Iris pigment epithelial cell (primary cell): ENCODE measurements at places on chromosomes 6 and 20.

DNA sequence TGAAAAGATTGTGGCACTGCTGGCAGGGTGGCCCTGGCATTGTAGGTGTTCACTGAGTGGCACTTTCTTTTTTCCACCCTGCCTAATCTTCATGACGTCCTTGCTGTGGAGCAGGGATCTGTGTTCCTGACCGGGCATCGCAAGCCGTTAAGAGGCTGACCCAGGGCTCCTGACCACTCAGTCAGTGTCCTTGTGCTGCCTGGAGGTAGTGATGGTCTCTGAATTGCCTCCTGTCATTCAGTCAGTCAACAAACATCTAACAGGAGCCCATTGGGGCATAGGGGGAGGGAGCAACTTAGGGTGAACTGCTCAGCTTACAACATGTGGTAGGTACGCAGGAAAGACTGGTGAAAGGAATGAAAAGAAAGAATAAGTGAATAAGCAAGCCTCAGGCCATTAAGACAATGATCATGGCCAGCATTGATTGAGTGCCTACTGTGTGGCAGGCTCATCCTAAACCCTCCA lies 152.0 kb downstream of the CEBPB start:
- no peak for DNase-seq

DNA sequence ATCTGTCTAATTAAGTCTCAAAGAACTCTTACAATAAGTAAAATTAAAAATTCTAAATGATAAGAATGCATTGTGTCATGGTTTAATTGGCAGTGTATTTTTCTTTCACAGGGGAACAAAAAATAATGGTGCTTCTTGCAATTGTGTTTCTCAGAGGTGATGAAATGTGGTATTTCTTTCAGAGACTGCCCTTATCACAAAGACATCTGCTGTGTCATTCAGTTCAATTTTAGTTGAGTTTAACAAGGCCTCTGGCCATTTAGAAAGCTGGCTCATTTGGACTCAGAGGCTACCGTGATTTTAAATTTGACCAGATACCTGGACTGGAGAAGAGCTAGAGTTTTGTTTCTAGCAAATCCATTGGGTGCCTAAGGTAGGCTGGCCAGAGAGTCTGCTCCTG lies 23.6 kb upstream of the ZNF831 start:
- no peak for DNase-seq

DNA sequence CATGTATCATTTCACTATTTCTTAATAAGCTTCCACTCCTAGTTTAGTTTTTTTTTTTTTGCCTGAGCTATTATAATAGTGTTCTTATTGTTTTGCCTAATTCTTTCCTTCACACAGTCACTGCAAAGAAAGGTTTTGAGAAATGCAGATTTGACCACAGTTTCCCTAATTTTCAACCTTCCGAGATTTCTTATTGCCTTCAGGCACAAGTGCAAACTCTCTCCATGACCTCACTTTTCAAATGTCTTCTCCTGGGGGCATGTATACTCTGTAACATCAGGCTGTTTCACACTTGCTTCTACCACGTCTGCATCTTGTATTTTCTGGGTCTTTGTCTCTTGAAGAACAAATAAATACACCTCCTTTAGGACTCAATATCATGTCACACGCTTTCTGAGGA lies 339.0 kb upstream of the CITED2 start:
- DNase-seq, result no peak

GRCh38 chr6:165300422-165300936 lies 8.9 kb downstream of the C6orf118 start:
- DNase-seq, result no peak

- peak; percentile 32 for DNase-seq
These were observed 29.3 kb downstream of the DOP1A start for GRCh38 chr6:83096791-83097190.

- DNase-seq, result peak; percentile 4
These were observed 77.2 kb upstream of the MC3R start for GRCh38 chr20:56171087-56172012.

- no peak for DNase-seq
These were observed 43.4 kb downstream of the ZHX3 start for GRCh38 chr20:41274152-41274551.

GRCh38 chr6:69812746-69813427 lies 16.1 kb upstream of the LMBRD1 start:
- DNase-seq, result no peak

DNA sequence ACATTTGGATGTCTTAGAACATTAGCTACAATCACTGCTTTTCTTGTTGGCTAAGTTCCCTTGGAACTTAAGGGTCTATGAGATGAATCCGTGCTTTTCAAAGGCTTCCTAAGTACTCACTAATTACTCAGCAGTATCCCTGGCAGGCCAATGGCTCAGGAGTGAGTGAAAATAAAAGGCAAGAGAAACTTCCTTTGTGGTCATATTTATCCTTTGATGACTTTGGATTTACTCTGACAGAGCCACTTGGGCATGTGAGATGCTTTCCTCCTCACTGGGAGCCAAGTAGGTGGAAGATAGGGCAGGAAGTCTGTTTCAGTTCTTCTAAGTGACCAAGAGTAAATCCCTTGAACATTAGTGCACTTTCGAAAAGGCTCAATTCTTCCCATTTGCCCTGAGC lies 224.3 kb upstream of the FOXA2 start:
- DNase-seq, result no peak

DNA sequence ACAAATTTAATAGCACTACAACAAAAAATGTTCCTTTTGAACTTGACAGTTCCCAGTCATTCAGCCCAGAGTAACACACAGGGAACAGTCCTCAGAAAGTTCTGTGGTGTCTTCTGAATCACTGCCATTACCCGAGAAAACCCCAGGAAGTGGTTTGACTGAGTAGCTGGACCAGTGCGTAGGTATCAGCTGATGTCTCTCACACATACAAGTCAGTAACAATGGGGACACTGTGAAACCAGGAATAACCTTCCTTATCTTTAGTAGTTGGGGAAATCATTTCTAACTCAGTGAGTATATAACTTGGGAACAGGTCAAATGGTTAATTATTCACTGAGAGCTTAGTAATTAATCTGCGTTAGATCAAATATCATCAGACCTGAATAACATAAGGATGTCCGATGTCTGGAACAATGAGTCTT lies 73.1 kb downstream of the HIVEP2 start:
- peak; percentile 96 for DNase-seq

- peak; percentile 51 for DNase-seq
These were observed 294.0 kb downstream of the SOX4 start for GRCh38 chr6:21887231-21888185.

- DNase-seq, result no peak
These were observed 63.8 kb downstream of the TNFRSF21 start for GRCh38 chr6:47245745-47246371.

- no peak for DNase-seq
These were observed 361.5 kb downstream of the EPM2A start for GRCh38 chr6:145373826-145374225.

- DNase-seq, result no peak
These were observed 105.4 kb upstream of the RIN2 start for GRCh38 chr20:19652591-19653026.

DNA sequence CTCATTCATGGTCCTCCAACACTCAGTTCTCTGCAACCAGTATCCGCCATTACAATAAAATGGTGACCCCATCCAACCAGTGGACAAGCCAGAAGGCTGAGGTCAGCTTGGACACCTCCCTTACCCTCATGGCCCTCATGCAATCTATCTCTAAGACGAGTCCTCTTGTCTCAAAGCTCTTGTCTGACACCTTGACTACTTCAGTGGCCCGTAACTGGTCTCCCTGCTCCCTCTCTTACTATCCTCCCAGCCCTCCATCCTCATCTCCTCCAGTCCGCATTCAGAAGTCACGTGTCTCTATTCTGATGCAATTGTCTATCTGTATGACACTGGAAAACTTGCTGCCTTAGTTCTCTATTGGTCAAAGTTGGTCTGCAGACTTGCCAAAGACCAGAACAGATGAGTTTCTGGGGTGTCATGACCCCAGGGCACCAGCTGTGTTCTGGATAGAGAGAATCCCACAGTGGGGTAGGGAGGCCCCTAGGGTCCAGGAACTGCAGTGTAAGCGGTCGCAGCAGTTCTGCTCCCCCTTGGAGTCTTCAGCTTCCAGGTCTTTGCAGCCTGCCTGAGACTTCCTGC lies 59.6 kb upstream of the RNF24 start:
- no peak for DNase-seq

GRCh38 chr20:12838261-12838866 lies 170.4 kb upstream of the SPTLC3 start:
- no peak for DNase-seq

GRCh38 chr6:128494440-128494839 lies 26.0 kb downstream of the PTPRK start:
- no peak for DNase-seq

- DNase-seq, result peak; percentile 7
These were observed 37.9 kb upstream of the JARID2 start for GRCh38 chr6:15207923-15208322.

DNA sequence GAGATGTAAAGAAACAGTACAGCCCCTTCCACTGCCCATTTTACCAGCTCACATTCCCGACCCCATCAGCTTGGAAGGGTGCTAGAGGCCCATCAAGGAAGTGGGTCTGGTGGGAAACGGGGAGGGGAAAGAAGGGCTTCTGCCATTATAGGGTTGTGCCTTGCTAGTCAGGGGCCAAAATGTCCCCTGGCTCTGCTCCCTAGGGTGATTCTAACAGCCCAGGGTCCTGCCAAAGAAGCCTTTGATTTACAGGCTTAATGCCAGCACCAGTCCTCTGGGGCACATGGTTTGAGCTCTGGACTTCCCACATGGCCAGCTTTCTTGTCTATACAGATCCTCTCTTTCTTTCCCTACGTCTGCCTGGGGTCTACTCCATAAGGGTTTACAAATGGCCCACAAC lies 10.6 kb upstream of the ZNF76 start:
- DNase-seq, result no peak

DNA sequence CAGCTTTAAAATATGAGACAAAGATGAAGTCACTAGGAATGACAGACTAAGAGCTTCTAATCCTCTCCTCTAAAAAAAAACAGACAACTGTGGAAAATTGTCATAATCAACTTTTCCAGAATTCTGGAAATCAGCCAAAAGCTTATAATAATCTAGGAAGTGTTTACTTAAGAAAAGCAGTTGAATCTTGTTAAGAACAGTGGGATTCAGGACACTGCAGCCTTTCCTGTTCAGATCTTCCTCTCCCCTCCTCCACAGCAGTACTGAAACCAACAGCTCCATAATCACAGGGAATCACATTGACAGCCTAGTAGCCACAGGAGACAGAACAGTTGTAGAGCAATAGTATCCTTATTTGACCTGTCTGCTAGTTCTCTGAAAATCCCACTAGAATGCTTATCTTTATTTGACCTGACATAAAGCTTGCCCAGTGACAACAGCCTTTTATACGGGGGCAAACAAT lies 41.6 kb downstream of the IBTK start:
- DNase-seq, result peak; percentile 62

GRCh38 chr6:155117785-155118184 lies 122.7 kb downstream of the TIAM2 start:
- no peak for DNase-seq

DNA sequence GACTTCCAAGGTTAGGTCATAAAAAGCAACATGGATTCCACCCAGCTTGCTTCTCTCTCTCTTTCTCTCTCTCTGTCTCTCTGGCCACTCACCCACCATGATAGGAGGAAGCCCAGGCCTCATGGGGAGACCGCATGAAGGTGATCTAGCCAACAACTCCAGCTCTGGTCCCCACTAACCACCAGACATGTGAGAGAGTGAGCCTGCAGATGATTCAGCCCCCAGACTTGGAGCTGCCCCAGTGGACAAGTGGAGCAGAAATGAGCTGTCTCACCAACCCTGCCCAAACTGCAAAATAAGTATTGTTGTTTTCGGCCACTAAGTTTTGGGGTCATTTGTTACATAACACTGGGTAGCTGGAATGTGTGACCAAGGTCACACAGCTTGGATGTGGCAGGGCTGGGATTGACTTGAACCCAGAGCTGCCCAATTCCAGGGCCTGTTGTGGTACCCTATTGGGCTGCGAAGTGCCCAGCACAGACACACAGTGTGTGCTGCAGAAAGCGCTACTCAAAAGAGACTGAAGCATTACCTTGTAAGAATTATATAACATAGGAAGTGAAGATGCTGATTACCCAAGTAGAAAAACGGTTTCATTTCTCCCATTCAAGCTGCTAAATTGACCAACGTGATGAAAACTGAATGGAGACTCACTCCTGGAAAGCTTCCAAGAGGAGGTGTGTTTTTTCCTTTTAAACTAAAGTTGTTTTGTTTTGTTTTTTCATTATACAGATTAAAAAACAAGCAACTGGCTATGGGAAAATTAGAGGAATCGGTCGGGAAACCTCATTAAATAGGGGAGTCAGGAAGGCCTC lies 9.1 kb upstream of the TLDC2 start:
- peak; percentile 56 for DNase-seq

GRCh38 chr6:43645613-43645964 lies 753 bp downstream of the RSPH9 start:
- no peak for DNase-seq

GRCh38 chr6:143961886-143962878 lies 45.9 kb downstream of the PLAGL1 start:
- DNase-seq, result peak; percentile 59

- peak; percentile 95 for DNase-seq
These were observed 12.6 kb downstream of the DYNLT1 start for GRCh38 chr6:158631678-158632537.
